Lower leg skin (tissue), 4 donors: ENCODE measurements at places on chromosomes 6 and 20. TPM values are rescaled to one million over a fixed set of nuclear protein-coding genes. Genes with fewer than 3 reads are reported as not detected.

DNA sequence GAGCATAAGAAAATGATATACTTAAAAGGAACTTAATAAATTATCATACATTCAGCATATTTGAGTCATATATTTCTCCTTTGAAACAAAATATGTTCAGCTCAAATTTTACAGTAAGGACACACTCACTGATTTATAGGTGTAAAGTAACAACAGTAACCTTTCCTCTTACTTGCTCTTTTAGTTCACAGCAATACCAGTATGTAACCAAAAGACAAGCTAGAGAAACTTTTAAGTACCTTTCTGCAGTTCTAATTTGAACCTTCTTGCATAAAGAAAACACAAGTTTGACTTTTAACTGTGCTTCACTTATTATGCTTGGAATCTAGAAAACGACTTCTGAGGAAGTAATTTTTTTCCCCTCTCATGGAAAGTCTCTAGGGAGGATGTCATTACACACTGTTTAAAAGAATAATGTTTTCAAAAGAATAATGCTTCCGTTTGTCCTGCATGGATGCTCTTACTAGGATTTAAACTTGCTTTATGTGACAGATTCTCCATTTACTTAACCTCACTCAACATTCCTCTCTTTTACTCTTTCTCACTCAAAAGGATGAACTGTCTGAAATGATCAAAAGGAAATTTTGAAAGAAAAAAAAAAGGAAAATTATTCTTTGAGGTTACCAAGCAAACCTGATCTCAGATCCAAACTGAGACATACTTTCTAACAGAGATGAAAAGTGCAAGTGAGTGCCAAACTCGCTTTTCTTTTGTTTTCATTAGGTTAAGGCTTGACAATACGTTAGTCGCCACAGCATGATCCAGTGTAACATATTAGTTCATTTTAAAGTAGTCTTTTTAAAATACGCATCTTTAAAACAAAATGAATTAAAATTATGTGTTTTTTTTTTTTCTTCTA, 22.4 kb upstream of the CALHM6 start:
- no peak for DNase-seq

- no peak for DNase-seq
These were observed 48.1 kb downstream of the TM9SF4 start for GRCh38 chr20:32157611-32158010.

DNA sequence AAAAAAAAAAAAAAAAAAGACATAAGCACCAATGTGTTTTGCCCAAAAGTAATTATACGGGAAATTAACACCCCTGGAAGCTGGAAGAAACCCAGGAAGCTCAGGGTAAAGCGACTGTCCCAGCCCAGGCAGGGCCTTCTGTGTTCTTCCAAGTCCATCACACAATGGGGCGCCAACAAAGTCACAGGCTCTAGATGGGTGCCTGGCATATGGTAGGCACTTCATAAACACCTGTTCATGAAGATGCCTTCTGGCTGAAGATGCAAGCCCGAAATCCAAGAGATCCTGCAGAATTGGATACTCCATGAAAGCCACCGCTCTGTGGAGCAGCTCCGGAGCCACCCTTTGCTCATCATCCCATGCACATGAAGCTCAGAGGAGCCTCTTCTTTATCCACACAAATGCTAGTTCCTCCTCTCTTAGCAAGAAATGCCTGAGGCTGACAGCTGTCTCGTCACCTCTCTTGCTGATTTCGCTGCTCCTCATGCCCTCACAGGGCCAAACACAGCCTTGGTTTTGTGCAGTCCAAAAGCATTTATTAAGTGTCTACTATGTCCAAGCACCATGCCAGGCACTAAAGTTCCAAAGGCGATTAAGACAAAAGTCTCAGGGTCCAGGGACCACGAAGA, 76.6 kb downstream of the TRERF1 start:
- peak; percentile 69 for DNase-seq

DNA sequence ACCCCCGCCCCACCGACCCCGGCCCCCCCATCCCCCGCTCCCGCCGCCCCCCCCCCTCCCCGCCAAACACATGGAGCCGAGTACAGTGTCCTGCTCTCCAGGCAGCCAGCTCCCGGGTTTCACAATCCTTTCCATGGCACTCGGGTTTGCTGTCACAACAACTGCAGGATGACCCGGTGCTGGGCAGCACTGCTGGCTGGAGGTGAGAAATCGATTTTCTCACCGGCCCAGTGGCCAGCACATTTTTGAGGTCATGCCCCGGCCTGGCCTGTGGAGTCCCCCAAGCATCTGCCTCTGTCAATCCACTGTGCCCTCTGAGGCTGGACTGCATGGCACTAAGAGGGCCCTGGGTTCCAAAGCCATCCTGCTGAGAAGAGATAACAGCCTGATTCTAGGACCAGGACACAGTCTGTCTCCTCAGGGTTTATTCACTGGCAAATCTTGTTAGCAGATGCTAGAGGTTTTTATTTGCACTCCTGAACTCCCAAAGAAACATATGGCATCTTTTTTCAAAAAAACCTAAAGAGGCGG, 129.5 kb downstream of the NFATC2 start:
- no peak for DNase-seq

DNA sequence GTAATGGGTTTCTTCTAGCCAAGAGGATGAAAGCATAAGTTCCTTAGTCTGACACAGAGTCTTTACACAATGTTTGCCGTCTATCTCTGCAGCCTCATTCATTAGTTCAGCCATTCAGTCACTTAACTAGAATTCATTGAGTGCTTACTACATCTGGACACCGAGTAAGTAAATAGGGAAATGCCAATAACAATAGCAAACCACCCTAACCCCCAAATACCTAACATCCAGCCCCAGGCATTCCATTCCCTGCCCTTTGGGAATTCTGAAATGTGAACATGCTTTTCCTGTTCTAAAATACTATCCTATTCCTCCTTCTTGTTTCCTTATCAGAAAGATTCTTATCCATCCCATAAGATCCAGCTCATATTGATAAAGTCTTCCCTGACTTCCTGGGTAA, 277.6 kb upstream of the RNF217 start:
- DNase-seq, result no peak

DNA sequence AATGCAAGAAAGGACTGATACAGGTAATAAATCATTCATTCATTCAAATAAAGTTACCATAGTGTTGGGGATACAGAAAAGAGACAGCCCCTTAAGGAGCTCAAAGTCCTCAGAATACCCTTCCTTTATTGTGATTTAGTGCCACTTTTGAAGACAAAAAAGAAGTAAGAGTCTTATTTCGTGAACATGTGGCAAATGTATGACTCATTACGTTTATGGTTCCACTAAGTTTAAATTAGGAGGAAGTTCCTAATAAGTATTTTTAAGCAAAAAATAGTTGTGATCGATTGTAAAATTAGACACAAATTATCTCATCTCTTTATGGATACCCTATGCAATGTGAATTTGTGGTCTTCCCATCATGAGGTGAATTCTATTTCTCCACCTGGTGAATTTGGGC, 38.5 kb upstream of the GCLC start:
- DNase-seq, result no peak

GRCh38 chr6:44674226-44675155, 287.0 kb downstream of the CDC5L start:
- peak; percentile 64 for DNase-seq

DNA sequence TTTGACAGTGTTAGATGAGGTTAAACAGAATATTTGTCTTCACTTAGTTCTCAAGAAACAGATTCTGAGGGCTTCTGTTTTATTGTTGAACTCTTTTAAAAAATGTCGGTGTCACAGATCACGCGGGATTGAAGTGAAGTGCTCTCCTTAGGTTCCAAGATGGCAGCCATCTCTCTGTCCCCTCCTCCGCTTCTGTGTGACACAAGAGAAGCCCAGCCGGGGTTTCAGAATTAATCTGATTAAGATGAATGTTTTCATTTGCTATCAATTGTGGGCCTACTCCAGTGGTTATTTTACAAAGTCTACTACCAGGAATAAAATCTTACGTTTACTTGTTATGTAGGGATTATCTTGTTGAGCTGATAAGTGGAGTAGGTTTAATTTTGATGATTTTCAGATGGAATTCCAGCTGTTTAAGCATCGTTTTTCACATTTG, 10.9 kb downstream of the HIVEP1 start:
- DNase-seq, result no peak

GRCh38 chr6:106381881-106382280, 21.4 kb downstream of the CRYBG1 start:
- DNase-seq, result no peak

DNA sequence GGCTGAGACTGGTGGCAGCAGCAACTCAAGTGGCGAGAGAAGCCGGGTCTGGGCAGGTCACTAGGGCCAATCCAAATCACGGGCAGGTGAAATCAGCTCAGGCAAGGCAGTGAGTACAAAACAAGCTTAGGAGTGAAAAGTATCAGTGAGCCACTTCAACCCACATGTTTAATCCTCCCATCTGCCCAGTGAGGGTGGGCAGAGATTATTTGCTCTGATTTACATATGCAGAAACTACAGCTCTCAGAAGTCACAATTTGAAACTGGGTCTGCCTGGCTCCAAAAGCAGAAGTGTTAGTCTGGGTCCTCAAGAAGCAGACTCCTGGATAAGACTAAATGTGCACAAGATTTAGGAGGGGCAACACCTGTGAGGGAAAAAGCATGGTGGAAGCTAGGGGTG, 173.7 kb upstream of the LRFN2 start:
- DNase-seq, result no peak

GRCh38 chr20:58941471-58941870, 39.6 kb upstream of the NELFCD start:
- DNase-seq, result no peak

GRCh38 chr20:58554541-58554940, 39.3 kb upstream of the APCDD1L start:
- DNase-seq, result no peak

Gene ZC2HC1B
- total RNA-seq, result not detected

Gene PTCHD4
- not detected for total RNA-seq

Gene BHLHE23
- 0.23 TPM for total RNA-seq
